ENCODE measurements at places on chromosomes 11 and 22.

DNA sequence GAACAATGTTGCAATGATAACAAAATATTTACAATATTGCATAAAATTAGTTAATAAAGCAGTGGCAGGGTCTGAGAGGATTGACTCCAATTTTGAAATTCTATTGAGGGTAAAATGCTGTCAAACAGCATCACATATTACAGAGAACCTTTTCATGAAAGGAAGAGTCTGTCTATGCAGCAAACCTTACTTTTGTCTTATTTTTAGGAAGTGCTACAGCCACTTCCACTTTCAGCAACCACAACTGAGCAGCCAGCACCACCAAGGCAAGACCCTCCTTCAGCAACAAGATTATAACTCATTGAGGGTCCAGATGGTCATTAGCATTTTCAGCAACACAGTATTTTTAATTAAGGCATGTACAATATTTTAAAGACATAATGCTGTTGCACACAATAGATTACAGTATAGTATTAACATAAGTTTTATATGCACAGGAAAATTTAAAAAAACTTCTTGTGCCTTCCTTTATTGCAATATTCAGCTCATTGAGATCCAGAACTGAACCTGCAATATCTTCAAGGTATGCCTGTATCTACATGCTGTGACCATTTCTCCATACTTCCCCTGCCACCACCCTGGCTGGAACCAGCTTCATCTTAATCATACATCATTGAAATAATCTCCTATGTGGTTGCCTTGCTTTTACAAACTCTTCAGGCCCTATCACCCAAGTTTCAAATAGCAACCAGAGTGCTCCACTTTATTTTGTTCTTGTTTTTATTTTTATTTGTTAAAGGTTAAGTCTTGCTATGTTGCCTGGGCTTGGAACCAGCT, 711.2 kb downstream of the KCNA4 start:
- DNase-seq: no peak

- no peak for DNase-seq
These were observed 38.0 kb downstream of the OSBPL5 start for GRCh38 chr11:3126901-3127691.

- no peak for DNase-seq
These were observed 17.9 kb upstream of the EMID1 start for GRCh38 chr22:29187831-29188230.

DNA sequence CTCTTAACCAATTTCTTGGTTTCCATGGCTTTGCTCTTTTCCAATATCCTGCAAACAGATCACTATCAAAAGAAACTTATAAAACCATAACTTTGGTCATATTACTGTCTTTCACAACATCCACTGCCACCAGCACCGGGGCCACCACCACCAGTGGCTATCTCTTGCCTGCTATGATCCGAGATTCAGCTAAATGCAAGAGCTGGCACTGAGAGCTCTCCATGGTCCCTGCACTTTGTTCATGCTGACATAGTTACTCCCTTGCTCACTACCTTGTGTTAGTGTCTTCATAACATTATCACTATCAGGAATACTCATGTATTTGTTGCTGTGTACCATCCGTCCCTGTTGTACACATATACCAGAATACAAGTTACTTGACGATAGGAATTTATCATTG, 299.0 kb downstream of the ETS1 start:
- DNase-seq: no peak

DNA sequence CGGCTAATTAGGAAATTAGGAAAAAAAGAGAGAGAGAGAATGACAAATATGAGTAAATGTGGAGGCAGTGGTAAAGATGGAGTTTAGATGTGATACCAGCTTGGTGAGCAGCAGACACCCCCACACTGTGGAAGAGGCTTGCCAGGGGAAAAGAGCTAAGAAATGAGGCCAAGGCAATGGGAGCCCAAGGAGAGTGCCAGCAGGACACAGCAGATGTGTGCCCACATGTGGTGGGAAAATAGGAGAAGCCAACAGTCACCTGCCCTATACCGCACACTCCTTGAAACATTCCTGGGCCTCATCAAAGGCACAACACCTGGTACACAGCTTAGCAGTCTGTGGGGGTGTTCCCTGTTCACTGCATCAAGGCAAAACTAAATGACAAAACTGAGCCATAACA, 104.9 kb downstream of the FAM76B start:
- no peak for DNase-seq

DNA sequence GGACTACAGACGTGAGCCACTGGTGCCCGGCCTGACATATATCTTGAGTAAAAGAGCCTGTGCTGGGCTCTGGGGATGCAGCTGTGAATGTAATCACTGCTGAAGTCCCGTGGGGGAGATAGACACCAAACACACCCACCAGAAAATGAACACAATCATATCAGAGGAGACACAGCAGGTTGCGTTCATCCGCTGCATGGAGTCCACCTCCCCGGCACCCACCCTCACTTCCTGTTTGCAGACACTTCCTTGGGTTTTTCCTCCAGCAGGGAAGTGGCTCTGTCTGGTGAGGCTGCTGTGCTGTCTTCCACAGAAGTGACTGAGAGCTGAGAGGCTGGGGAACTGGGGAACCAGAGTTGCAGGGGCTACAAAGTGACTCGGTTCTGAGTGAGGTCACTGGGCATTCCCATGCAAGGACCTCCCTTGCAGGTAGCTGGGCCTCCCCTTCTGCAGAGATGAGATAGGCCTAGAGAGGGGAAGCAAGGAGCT, 7.2 kb downstream of the MICALL1 start:
- no peak for DNase-seq

DNA sequence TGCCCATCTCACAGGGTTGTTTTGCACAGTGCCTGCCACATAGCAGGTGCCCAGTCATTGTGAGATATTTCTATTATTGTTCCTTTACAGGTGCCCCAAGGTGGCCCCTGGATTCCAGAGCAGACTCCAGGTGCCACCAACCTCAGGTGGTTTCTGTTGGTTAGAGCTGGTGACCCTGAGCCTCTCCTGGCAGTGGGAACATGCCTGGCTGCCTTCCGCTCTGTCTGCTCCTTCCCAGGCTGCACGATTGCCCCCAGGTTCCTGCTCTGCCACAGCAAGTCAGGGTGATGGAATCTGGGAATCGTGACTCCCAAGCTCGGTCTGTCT, 12.6 kb upstream of the OMP start:
- no peak for DNase-seq

DNA sequence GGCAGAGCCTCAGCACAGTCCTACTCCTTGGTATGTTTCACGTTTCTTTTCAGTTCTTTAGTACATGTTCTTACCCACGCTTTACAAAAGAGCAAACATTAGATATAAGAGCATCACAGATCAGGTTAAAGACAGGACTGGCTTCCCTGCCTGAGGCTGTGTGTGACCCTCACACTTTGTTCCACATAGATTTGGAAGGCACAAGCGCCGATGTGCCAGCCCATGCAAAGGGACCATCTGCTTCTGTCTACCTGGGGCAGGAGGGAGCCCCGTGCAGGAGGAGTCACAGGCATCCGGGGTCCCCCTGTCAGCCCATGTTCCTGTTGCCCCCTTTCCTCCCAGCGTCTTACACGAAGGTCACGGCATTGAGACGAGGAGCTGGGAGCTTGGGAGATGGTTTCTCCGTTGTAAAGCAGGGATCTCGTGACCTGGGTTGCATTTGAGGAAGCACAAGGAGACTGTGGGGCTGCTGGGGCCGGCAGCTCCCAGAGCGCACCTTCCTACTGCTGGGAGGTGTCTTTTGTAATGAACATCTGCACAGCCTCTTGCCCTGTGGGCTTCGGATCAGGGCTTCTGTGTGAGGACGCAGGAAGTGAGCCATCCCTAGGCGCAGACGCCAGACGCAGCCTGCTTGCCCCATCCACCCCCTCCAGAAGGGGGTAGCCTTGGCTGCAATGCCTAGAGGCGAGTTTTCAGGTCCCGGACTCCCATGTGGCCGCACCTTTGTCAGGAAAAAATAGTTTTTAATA, 72.6 kb downstream of the SCN3B start:
- no peak for DNase-seq

GRCh38 chr11:24747275-24748251, 250.7 kb downstream of the LUZP2 start:
- no peak for DNase-seq

DNA sequence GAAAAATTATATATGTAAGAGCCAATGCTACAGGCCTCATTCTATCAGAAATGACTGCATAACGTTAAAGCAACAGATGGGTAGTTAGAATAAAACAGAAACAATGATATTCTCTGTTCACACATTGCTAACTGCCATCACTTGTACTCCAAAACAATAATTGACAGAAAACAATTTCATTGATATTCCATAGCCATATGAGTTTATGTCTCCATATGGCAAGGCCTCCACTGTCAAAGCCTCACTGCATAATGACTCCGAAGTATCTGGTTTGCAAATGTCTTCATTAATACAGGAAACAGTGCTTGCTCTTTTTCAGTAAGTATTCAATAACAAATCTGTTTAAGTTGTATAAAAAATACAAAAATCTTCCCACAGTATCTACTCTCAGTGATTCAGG, 9.9 kb downstream of the DDI1 start:
- DNase-seq: no peak

DNA sequence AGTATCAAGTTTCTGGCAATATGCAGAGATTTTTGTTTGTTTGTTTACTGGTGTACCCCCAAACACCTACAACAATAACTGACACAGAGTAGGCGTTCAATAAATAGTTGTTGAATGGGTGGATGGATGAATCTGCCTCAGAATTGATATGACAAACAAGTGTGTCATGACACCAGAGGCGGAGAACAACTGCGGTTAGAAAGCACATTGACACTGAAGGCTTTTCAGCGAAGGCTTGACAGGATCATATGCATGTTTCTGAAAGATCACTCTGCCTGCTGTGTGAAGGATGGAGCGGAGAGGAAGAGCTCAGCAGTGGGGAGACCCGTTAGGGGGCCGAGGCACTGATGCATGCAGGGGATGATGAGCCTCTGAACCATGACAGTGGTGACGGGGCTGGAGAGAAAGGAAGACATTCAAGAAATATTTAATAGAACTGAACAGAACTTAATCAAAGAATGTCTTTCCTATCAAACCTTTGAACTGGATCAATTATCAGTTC, 108.5 kb upstream of the USP47 start:
- no peak for DNase-seq

- no peak for DNase-seq
These were observed 1.1 kb upstream of the CD81 start for GRCh38 chr11:2375964-2376551.

GRCh38 chr11:76837696-76838677, 22.7 kb upstream of the ACER3 start:
- DNase-seq: peak; percentile 43

GRCh38 chr11:45501392-45502225, 163.8 kb downstream of the CHST1 start:
- DNase-seq: no peak

DNA sequence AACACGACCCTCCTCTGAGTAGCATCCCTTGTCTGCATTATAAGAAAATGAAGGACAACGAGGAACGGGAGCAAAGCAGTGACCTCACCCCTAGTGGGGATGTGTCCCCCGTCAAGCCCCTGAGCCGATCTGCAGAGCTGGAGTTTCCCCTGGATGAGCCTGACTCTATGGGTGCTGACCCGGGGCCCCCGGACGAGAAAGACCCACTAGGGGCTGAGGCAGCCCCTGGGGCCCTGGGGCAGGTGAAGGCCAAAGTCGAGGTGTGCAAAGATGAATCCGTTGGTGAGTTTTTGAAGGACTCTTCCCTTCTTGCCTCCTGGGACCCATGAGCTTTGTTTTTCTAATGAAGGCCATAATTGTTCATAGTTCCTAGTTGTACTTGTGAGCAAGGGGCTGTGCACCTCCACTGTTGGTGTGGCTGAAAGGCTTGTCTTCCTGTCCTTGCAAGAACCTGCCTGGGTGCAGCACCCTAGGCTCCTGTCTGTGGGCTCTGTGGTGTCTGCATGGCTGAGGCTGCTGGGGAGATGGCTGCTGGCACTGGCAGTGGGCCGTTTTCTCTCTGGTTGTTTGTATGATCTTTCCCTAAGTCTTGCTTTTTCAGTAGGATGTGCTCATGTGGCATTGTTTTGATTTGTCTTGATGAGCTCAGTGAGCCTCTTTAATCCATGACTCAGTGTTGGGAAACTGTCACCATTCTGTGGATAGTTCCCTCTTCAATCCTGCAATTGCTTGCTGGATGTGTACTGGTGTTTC, 10.1 kb downstream of the DGCR8 start:
- no peak for DNase-seq

DNA sequence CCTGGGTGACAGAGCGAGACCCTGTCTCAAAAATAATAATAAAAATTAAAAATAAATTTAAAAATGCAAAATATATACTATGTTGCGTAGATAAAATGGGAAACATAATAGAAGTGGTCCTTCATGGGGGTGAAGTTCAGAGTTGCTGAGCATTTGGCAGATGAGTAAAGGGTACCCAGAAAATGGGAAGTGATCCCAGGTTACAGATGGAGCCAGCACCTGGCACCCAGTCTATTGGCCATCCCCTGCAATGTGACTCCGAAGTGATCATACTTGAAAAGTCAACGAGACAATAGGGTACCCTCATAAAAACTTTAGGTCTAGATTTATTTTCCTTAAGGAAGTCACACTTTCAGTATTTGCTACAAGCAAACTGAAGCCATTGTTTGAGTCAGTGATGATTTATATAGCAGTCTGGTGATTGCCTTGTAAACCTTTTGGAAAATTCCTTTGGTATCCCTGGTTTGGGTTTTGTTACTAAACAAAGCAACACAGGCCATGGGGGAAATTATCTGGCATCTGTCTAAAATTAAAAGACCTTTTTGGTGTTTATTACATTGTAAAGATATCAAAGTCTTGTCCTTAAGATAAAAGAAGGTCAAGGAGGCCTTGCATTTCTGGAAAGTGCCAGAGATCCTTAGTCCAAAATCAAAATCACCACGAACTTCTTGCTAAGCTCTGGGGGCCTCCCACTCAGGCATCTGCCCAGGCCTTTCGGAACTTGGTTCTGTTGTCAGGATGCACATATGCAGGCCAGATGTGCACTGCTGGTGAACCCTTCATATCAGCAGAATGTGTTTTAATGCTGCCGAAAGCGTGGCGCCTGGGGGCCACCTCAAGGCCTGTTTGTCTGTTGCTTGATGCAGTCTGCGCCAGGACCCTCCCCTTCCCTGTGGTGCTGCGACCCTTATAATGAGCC, 4.3 kb downstream of the SMARCB1 start:
- DNase-seq: no peak

DNA sequence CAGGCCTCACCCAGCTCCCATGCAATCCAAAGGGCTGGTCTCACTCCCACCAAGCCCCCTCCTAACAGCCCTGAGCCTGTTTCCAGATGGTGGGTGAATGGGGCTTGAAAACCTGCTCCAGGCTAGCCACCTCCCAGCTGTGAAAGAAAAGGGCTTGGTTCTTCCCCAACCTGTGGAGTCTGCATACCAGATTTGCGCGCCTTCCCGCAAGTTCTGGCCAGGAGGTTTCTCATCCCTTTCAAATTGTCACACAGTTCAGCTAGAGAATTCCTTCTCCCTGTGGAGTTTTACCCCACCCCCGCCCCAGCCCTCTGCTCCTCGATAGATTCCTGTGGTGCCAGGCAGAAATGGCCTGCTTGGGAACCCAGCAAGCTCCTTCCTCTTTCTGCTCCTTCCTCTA, 734.6 kb upstream of the FAT3 start:
- no peak for DNase-seq

DNA sequence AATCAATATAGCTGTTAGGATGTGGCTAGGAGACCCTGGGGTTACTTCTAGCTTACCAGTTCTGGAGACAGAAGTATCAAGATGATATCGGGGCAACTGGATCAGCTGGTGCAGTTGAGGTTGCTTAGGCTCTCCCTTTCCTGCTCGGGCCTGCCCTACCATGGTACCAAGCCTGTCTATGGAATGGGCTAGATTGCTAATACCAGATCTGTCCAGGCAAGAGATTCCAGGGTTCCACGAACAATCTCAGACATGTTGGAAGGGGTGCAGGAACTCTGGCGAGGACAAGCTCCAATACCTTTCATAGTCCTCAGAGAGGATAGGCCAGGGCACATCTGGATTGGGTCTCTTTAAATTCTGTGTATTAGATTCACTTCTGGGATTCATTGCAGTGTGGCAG, 53.8 kb downstream of the ADM start:
- no peak for DNase-seq

All from anterior cingulate cortex (tissue), 58 donors.